ENCODE measurements at places on chromosomes 13 and 19.
A peak's percentile ranks its signal among the peaks of the same experiment; 100 is the strongest.

GRCh38 chr13:39417131-39417530 lies 185.9 kb downstream of the LHFPL6 start:
- H3K4me3 ChIP-seq: no peak overlapping the region
- no peak for DNase-seq
- H3K27me3 ChIP-seq: no peaks in the 10 kb centered on the region

- H3K27ac ChIP-seq: no peak overlapping the region
- no peak for DNase-seq
- H3K36me3 ChIP-seq: peaks cover 16% of the 10 kb centered on the region
- no peak overlapping the region for H3K4me3 ChIP-seq
These were observed 77.8 kb downstream of the TUBGCP3 start for GRCh38 chr13:112510002-112510780.

DNA sequence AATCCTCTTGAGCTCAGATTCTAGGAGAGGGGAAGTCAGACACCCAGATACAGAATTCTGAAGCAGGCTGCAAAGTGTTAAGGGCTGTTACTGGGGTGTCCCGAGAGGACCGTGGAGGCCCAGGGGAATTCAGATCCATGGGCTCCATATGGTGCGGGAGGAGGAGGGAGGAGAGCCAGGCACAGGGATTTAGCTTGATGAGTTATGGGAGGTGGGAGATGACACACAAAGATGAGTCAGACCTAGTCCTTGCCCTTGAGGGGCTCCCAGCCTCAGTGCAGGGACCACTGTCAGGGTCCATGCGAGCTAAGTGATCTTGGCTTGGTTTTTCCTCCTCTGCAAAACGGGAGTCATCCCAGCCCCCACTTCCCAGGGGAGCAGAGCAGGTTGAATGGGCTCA lies 14.4 kb upstream of the GIPR start:
- H3K36me3 ChIP-seq: no peaks in the 10 kb centered on the region
- no peak overlapping the region for H3K4me3 ChIP-seq
- H3K4me1 ChIP-seq: no peaks in the 10 kb centered on the region
- DNase-seq: no peak
- H3K27me3 ChIP-seq: no peaks in the 10 kb centered on the region

- DNase-seq: no peak
- no peaks in the 10 kb centered on the region for H3K4me1 ChIP-seq
- no peaks in the 10 kb centered on the region for H3K36me3 ChIP-seq
- no peak overlapping the region for H3K4me3 ChIP-seq
- no peak overlapping the region for H3K27ac ChIP-seq
These were observed 59.4 kb downstream of the GPC6 start for GRCh38 chr13:93286047-93286446.

DNA sequence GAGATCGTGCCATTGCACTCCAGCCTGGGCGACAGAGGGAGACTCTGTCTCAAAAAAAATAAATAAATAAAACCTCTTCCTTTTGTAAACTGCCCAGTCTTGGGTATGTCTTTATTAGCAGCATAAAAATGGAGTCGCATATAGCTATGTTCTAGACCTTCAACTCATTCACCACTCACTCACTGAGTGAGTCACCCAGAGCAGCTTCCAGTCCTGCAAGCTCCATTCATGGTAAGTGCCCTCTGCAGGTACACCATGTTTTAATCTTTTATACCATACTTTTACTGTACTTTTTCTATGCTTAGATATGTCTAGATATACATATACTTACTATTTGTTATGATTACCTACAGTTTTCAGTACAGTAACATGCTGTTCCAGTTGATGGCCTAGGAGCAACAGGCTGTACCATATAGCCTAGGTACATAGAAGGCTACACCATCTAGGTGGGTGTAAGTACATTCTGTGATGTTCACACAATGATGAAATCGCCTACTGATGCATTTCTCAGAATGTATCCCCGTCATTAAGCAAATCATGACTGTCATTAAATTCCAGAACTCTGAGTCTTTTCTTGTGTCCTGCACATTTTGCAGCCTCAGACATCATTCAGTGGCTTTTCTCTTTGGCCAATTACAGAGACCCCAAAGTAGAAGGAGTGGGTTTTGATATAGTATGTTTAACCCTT lies 13.7 kb upstream of the FARP1 start:
- no peaks in the 10 kb centered on the region for H3K4me1 ChIP-seq
- no peak for DNase-seq
- H3K27me3 ChIP-seq: no peaks in the 10 kb centered on the region
- no peak overlapping the region for H3K4me3 ChIP-seq
- no peaks in the 10 kb centered on the region for H3K36me3 ChIP-seq

- no peak overlapping the region for H3K27ac ChIP-seq
- H3K36me3 ChIP-seq: no peaks in the 10 kb centered on the region
- H3K4me3 ChIP-seq: no peak overlapping the region
- DNase-seq: no peak
- H3K4me1 ChIP-seq: no peaks in the 10 kb centered on the region
These were observed 38.2 kb upstream of the GJB6 start for GRCh38 chr13:20270163-20270865.

DNA sequence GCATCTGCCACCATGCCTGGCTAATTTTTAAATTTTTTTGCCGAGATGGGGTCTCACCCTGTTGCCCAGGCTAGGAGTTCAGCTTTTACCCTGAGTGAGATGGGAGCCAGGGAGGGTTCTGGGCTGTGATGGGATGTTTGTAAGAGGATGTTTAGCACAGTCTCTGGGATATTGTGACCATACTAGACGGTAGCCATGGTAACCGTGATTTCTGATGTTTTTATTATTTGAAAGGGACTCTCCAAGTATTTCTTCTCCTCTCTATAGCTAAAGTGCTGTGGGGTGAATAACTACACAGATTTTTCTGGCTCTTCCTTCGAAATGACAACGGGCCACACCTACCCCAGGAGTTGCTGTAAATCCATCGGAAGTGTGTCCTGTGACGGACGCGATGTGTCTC lies 10.4 kb downstream of the TSPAN16 start:
- H3K27ac ChIP-seq: no peak overlapping the region
- no peak for DNase-seq
- H3K4me3 ChIP-seq: no peak overlapping the region
- H3K27me3 ChIP-seq: no peaks in the 10 kb centered on the region
- no peaks in the 10 kb centered on the region for H3K36me3 ChIP-seq

- no peaks in the 10 kb centered on the region for H3K27me3 ChIP-seq
- H3K4me1 ChIP-seq: peaks cover 9% of the 10 kb centered on the region
- no peaks in the 10 kb centered on the region for H3K36me3 ChIP-seq
- no peak for DNase-seq
- H3K4me3 ChIP-seq: no peak overlapping the region
- H3K27ac ChIP-seq: no peak overlapping the region
These were observed 23.1 kb upstream of the TSHZ3 start for GRCh38 chr19:31372246-31372781.

DNA sequence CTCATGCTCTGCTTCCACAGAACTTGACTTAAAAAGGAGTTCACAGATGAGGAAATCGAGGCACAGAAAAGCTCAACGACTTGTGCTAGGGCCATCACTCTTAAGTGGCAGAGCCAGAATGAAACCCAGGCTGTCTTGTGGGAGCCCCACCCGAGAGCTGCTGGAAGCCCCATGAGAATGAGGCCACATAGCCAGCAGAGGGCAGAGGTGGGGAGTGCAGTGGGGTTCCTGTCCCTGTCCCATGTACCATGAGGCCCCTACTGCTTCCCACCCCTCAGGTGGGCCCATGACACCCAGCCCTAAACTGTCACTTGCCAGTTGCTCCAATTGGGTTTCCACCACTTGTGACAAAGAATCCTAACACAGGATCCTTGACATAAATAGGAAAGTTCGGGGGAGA lies 175.9 kb downstream of the IRS2 start:
- DNase-seq: peak; percentile 9
- H3K27ac ChIP-seq: no peak overlapping the region
- H3K36me3 ChIP-seq: no peaks in the 10 kb centered on the region

- no peak for DNase-seq
- H3K27me3 ChIP-seq: no peaks in the 10 kb centered on the region
- peak overlapping the region; percentile 10 for H3K4me3 ChIP-seq
- H3K36me3 ChIP-seq: no peaks in the 10 kb centered on the region
These were observed 9.9 kb upstream of the ADGRE5 start for GRCh38 chr19:14371301-14371821.

GRCh38 chr13:84658491-84659358 lies 776.5 kb upstream of the SLITRK1 start:
- no peak overlapping the region for H3K27ac ChIP-seq
- DNase-seq: no peak
- no peaks in the 10 kb centered on the region for H3K4me1 ChIP-seq

- peaks cover 9% of the 10 kb centered on the region for H3K4me1 ChIP-seq
- H3K27ac ChIP-seq: no peak overlapping the region
- H3K27me3 ChIP-seq: peaks cover 26% of the 10 kb centered on the region
These were observed 34.2 kb downstream of the GJA3 start for GRCh38 chr13:20126541-20127261.

DNA sequence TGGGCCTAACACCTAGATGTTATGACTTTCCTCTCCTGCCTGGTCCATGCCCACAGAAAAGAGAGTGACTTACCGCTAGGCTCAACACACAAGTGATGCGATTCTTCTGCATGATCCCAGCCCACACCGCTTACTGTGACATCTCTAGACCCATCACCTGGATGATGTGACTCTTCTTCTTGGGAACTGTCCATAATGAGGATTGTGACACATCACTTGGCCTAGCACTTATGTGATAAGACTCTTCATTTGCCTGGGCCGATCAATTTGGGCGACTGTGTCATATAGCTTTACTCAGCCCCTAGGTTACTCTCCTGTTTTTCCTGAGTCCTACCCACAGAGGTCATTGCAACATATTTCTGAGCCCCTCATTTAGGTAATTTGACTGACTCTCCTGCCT lies 19.9 kb upstream of the ZNF681 start:
- no peaks in the 10 kb centered on the region for H3K36me3 ChIP-seq
- no peak overlapping the region for H3K27ac ChIP-seq
- no peak for DNase-seq
- H3K27me3 ChIP-seq: no peaks in the 10 kb centered on the region

- H3K4me3 ChIP-seq: no peak overlapping the region
- no peak overlapping the region for H3K27ac ChIP-seq
- no peaks in the 10 kb centered on the region for H3K27me3 ChIP-seq
- DNase-seq: no peak
These were observed 25.2 kb downstream of the NLRP9 start for GRCh38 chr19:55712804-55713631.

- DNase-seq: no peak
- H3K4me1 ChIP-seq: no peaks in the 10 kb centered on the region
- no peaks in the 10 kb centered on the region for H3K36me3 ChIP-seq
- H3K4me3 ChIP-seq: no peak overlapping the region
- no peak overlapping the region for H3K27ac ChIP-seq
- no peaks in the 10 kb centered on the region for H3K27me3 ChIP-seq
These were observed 75.9 kb upstream of the SCEL start for GRCh38 chr13:77459592-77459991.

- no peak for DNase-seq
- no peaks in the 10 kb centered on the region for H3K4me1 ChIP-seq
- H3K27ac ChIP-seq: no peak overlapping the region
- H3K36me3 ChIP-seq: no peaks in the 10 kb centered on the region
These were observed 10.3 kb downstream of the CELF5 start for GRCh38 chr19:3234800-3235199.

- H3K36me3 ChIP-seq: peaks cover 4% of the 10 kb centered on the region
- peaks cover 12% of the 10 kb centered on the region for H3K27me3 ChIP-seq
- no peak overlapping the region for H3K4me3 ChIP-seq
- DNase-seq: peak; percentile 24
- no peak overlapping the region for H3K27ac ChIP-seq
These were observed 13.9 kb downstream of the APLP1 start for GRCh38 chr19:35882114-35882832.

DNA sequence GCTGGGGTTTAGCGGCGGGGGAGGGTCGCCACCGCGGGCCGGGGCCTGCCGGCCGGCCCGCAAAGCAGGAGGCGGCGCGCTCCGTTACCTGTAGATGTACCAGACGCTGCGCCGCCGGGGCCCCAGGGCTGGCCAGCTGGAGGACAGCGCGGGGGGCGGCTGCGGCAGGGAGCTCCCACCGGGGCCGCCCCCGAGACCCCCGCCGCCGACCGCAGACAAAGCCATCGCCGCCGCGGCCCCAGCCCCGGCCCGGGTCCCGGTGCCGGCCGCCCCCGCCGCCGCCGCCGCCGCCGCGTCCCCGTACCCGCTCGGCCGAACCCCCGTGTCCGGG lies 24.8 kb downstream of the SHANK1 start:
- H3K27me3 ChIP-seq: peaks cover 11% of the 10 kb centered on the region
- DNase-seq: no peak
- no peaks in the 10 kb centered on the region for H3K36me3 ChIP-seq
- H3K27ac ChIP-seq: no peak overlapping the region

- no peaks in the 10 kb centered on the region for H3K36me3 ChIP-seq
- no peak overlapping the region for H3K4me3 ChIP-seq
- H3K27ac ChIP-seq: no peak overlapping the region
- DNase-seq: no peak
- H3K27me3 ChIP-seq: no peaks in the 10 kb centered on the region
These were observed 24.8 kb upstream of the LAIR1 start for GRCh38 chr19:54389553-54389952.

DNA sequence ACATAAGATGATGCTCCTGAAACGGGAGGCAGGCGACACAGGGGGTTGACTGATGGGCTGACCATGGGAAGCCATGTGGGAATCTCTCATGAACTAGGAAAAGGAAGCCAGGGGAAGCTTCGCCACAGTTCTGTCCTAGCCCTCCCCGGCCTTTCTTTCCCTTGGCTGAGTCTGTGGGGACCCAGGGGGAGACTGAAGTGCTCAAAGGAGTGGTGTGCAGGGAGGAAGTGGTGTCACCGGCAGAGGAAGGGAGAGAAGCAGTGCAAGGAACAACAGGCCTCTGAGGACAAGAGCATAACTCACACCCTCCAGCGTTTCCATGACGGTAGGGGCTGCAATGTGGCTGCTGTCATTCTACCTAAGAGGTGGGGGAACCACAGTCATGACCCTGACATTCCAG lies 1.1 kb downstream of the KIR3DL3 start:
- H3K4me1 ChIP-seq: no peaks in the 10 kb centered on the region
- no peaks in the 10 kb centered on the region for H3K36me3 ChIP-seq
- no peak overlapping the region for H3K27ac ChIP-seq
- H3K27me3 ChIP-seq: no peaks in the 10 kb centered on the region
- H3K4me3 ChIP-seq: no peak overlapping the region

DNA sequence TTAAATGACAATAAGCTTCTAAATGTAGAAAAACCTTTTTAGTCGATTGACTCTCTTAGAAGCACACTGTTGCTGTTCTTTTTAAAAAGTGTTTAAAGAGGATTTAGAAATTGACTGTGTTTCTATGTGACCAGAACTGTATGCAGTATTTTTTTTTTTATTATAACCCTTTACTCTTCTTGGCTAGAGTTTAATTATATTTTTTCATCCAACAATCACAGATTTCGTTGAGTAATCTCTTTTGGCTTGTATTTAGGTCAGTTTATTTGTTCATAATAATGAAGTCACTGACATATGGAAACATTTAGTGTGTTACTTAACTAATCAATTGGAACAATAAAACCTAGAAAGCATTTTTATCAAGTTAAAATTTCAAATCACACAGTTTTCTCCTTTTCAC lies 19.9 kb downstream of the CSNK1A1L start:
- no peak overlapping the region for H3K27ac ChIP-seq
- no peaks in the 10 kb centered on the region for H3K27me3 ChIP-seq
- no peak overlapping the region for H3K4me3 ChIP-seq
- H3K36me3 ChIP-seq: no peaks in the 10 kb centered on the region
